Hepatocyte (in vitro differentiated cells): ENCODE measurements at places on chromosomes 6 and 20. TPM values are rescaled to one million over a fixed set of nuclear protein-coding genes. Genes with fewer than 3 reads are reported as not detected.

GSTA2 gene
- 402 and 441 TPM in 2 replicates for total RNA-seq

SLC32A1 gene
- total RNA-seq: not detected in 2 replicates

RPS6KA2 gene
- 26.3 and 29.2 TPM in 2 replicates for total RNA-seq

GABRR1 gene
- 0.27 TPM in 1 of 2 replicates, not detected in the other for total RNA-seq

PTGIS gene
- 22.5 and 26.1 TPM in 2 replicates for total RNA-seq
